ENCODE measurements at places on chromosomes 12 and 14.

DNA sequence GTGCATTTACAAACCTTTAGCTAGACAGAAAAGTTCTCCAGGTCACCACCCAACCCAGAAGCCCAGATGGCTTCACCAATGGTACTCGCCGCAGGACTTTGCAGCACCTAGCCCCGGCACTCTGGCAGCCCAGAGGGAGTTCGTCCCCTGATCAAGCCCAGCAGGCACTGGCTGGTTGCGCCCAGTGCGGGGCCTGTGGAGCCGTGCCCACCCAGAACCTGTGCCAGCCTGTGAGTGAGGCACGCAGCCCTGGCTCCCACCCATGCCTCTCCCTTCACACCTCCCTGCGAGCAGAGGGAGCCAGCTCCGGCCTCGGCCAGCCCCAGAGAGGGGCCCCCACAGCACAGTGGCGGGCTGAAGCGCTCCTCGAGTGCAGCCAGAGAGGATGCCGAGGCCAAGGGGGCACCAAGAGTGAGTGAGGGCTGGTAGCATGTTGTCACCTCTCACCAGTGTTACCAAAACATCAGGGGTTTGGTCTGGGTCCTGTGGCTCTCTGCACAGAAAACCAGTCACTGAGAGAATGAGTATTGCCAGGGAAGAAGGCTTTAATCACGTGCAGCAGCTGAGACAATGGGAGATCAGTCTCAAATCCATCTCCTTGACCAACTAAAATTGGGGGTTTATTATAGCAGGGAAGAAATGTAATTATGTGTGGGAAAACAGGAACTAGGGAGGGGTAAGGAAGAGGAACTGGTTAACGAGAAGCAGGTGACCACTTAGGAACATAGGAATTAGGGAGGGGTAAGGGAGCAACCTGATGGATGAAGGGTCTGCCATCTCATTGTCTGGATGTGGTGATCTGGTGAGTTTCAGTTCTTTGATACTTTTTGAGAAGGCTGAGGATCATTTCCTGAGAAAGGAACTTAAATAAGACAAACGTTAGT, 151.3 kb downstream of the NUBPL start:
- DNase-seq = peak; percentile 8

DNA sequence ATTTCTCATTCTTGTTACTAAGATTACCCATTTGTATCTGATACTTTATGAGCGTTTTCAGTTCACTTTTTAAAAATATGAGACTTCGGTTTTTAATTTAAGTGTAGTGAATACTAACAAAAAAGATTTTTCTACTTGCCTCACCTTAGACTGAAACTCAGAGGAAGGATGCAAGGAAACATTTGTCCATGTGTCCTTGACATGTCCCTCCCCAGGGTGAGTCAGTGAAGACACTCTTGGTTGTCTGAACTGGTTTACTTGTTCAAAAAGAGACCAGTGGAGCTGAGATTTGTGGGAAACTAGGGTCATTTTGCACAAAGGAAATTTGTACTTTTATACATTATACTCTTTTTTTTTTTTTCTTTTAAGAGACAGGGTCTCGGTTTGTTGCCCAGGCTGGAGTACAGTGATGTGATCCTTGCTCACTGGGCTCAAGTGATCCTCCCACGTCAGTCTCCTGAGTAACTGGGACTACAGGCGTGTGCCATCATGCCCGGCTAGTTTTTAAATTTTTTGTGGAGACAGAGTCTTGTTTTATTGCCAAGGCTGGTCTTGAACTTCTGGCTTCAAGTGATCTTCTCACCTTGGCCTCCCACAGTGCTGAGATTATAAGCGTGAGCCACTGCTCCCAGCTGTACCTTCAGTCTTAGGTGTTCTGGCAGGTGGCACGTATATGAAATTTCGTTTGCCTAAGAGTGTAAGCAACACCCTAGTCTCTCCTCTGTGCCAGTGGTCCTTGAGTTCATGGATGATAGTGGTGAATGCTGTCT, 56.7 kb downstream of the PPFIBP1 start:
- DNase-seq = peak; percentile 32

DNA sequence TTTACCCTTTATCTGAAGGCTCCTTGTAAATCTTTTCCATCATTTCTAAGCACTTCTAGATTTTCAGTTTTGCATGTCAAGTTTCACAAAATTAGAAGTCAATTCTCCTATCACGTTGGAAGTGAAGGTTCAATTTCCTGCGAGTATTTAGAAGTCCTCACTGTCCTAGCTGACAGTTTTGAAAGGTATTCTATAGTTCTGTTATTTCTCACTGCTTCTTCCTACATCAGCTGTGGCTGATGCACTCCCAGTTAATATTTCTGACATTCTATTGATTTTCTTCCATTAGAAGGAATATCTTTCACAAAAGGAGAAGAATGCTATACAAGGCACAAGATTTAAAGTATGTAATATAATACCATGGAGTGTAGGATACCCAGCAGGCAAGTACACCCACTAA, 15.8 kb upstream of the TMCC3 start:
- DNase-seq = no peak

- no peak for DNase-seq
Measured at GRCh38 chr12:9782547-9783382, 22.1 kb upstream of the CD69 start.

Measured in NCI-H69 (cell line).